ENCODE measurements at places on chromosomes 12 and 14.
A peak's percentile ranks its signal among the peaks of the same experiment; 100 is the strongest.

- DNase-seq: no peak
Observed at GRCh38 chr14:32578181-32578580, 249.1 kb downstream of the AKAP6 start.

DNA sequence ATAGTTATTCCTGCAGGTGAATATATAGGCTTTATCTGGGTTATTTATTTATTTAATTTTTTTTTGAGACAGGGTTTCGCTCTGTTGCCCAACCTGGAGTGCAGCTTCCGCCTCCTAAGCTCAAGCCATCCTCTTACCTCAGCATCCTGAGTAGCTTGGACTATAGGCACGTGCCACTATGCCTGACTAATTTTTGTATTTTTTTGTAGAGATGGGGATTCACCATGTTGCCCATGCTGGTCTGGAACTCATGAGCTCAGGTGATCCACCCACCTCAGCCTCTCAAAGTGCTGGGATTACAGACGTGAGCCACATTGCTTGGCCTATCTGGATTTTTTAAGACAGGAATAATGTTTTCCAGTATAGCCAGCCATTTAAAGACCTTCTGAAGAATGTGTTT is 2.0 kb downstream of the RAN start:
- DNase-seq: no peak

DNA sequence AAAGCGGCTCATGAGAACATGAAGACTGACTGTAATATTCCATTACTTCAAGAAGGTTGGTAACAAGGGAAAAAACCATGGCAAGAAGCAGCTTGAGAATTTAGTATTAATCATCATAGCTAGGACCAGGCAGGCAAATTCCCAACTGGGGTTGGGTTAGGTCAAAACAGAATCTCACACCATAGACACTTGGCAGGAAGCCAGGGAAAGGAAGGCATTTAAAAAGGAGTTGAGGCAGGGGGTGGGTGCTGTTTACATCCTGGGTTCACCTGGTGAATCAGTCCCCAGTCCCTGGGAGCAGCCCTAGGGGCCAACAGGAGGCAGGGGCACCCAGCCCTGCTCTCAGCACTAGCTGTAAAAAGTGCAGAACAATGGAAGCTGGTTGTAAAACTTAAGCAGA is 108.6 kb downstream of the EGLN3 start:
- no peak for DNase-seq

DNA sequence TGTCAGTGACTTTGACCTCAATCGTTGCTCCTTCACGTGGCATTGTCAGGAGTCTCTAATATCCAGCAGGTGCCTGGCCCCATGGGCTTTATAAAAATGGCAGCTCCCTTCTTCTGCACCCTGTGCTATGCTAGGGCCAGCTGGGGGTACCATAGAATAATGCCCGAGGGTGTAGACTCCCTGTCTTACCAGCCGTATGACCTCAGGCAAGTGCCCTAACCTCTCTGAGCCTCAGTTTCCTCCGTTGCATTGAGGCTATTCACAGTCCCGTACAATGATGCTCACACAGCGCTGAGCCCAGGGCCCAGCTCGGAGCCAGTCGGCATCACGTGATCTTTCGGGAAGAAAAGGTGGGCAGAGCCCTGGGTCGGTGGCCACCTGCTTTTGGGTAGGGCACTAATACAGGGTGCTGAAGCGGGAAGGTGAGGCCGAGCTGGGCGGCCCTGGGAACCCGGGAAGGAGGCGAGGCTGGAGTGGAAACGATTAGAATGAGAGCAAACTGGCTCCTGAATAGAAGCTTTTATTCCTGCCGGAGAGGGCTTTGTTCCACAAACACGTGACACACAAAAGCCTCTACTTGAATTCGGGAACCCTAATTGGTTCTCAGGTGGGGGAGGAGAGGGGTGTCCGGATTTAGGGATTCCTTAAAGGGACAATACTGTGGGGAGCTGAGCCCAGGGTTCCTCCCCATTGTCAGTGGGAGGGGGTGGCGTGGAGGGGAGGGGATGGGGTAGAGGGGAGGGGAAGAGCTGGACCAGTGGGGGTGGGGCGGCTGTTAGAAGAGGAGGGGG is 19.9 kb upstream of the MSI1 start:
- DNase-seq: no peak

DNA sequence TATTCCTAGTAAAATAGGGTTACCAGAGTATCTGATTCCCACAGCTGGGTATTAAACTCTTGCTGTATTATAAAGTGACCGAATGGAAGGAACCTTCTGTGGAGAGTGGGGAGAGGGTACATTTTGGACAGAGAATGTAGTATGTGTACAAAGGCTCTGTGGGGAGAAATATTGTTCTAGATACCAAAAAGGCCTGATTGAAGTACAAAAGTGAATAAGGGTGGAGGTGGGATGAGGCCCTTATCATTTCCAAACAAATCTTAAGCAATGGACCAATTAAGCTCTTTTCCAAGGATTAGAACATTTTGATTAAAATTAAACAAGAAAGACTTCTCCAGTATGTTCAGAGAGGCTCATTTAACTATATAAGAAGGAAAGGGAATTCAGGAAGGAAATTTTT is 20.4 kb downstream of the EID3 start:
- DNase-seq: no peak

GRCh38 chr12:88132392-88132791 is 9.5 kb downstream of the CEP290 start:
- no peak for DNase-seq

- no peak for DNase-seq
Observed at GRCh38 chr12:12323591-12323990, 26.5 kb downstream of the MANSC1 start.

DNA sequence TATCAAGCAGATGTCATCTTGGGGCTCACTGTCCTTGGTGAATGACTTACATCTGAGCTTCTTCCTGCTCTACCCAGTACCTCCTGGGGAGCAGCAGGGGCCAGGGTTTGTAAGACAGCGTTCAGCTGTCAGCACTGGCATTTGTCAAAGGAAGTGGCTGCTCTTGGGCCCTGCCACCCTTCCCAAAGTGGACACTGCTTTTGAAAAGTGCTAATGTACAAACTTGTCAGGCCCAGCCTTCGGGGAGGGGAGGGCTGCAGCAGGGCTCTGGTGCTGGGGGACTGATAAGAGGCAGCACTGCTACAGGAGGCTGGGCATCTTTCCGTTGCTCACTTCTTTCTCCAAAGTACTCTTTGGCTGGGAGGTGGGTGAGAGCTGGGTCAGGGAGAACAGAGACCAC is 59.8 kb upstream of the RBM19 start:
- DNase-seq: no peak

DNA sequence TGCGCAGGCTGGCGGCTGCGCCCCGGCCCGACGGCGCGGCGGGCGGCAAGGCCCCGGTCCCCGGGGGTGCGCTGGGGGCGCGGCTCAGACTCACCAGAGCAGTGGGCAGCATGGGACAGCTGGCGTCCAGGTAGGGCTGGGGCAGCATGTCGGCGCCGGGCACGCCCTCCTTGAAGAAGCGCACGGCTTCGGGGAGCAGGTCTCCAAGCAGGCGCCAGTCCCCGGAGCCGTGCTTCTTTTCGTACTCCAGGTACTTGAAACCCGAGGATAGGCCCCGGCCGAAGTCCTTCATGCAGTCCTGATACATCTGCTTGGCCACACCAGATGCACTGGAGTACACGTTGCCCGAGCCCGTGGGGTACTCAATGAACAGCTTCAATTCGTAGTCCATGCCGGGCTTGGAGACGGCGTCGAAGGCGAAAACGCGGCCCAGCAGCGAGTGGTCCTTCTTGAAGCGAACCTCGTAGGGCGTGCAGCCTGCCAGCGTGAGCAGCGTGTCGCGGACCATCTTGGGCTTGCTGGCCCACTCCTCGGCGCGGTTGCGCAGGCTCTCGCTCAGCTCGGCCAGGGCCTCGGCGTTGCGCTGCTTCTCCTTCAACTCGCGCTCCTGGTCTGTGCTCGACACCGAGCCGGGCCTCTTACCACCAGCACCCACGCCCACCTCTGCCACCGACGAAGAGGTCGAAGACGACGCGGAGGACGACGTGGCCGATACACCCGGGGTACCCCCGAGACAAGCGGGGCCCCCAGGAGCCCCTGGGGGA is 2.2 kb downstream of the IRF2BPL start:
- DNase-seq: no peak

DNA sequence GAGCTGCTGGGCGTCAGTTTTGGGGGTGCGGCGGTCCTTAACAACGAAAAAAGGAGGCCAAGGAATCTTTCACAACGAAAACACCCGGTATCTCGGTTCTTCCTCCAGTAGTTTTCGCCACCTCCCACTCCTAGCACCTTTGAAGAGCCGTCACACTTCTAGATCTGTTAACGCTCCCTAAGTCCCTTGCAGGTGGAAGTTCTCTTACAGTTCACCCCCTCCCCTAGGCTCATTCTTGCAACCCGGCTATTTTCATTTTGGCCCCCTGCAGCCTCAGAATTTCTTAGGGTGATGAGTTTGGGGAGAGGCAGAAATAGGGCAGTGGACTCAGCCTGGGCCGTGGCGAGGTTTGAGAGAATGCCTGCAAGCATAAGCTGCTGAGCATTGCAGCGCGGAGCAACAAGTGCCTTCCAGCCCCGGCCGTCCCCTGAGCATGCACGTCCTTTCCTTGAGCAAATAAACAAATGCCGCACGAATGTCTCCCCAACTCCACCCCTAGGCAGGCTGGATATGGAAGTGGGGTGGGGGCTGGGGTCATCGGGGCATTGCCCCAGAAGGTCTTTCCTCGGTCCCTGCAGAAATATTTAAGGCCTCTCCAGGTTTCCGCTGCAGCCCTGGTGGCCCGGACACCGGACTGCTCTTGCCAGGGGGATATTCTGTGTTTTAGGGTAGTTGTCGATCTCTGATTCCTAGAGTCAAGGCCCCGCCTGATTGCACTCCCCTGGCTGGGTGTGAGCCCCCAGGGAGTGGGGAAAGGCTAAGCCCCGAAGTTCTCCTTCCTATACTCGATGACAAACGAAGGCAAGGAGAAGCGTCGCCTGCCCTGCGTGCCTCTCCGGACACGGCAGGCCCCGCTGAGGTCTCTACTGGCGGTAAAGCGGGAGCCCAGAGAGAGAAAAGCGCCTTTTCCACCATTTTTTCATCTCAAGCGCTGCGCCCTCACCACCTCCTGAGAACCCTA is 1.6 kb downstream of the RFX4 start:
- no peak for DNase-seq

- peak; percentile 63 for DNase-seq
Observed at GRCh38 chr14:28754209-28754985, 12.2 kb upstream of the FOXG1 start.

GRCh38 chr12:120892265-120892664 is 11.9 kb downstream of the SPPL3 start:
- peak; percentile 76 for DNase-seq

- no peak for DNase-seq
Observed at GRCh38 chr12:93524386-93525133, 47.9 kb upstream of the SOCS2 start.

DNA sequence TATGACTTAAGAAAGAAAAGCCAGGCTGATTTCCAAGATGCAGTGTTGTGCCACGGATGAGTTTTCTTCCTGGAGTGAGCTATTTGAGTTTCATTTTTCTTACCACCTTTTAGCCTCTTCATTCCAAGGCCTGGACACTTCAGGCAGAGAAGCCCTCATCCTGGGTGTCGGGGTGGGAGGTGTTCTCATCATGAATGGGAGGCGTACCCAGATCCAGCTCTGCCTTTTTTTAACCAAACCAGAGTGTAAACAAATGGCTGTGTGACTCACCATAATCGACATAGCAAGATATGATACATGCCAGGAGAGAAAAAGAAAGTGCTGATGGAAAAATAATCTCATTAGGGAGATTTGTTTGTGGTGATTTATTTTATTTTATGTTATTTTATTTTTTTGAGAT is 79.9 kb downstream of the ARF6 start:
- DNase-seq: peak; percentile 48

- DNase-seq: peak; percentile 68
Observed at GRCh38 chr12:52156757-52157565, 34.9 kb downstream of the KRT80 start.

GRCh38 chr12:30740274-30740673 is 14.5 kb downstream of the CAPRIN2 start:
- DNase-seq: no peak

GRCh38 chr12:74526535-74526934 is 11.1 kb upstream of the ATXN7L3B start:
- no peak for DNase-seq

GRCh38 chr12:42507565-42507964 is 82.0 kb downstream of the PRICKLE1 start:
- DNase-seq: no peak

DNA sequence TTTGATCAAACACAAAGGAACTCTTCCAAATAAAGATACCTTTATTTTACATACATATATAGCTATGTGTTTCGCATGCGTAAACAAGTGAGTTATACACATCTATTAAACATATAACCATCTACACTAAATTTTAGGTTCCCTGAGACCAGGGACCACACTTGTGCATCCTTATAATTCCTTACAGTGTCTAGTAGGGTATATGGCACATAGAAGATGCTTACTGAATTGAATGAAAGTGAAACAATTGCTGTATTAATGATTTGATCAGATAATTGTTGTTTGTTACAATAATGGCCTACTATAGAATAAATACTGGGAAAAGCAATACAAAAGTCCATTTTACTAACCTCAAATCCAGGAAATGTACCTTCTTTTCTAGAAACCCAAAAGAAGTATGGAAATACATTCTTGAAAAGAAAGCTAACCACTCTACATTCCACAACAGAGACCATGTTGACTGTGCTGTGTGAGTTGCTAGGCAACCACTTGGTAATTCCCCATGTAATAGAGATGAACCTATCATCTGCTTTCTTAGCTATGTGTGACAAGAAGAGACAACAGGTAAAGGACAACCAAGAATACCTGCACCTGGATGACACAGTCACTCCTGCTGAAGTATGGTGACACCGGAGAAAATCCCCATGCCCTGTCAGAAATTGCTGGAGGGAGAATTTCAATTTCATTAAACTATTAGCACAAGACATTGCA is 11.9 kb upstream of the CIPC start:
- no peak for DNase-seq

GRCh38 chr12:19489168-19489567 is 49.9 kb downstream of the AEBP2 start:
- DNase-seq: no peak

DNA sequence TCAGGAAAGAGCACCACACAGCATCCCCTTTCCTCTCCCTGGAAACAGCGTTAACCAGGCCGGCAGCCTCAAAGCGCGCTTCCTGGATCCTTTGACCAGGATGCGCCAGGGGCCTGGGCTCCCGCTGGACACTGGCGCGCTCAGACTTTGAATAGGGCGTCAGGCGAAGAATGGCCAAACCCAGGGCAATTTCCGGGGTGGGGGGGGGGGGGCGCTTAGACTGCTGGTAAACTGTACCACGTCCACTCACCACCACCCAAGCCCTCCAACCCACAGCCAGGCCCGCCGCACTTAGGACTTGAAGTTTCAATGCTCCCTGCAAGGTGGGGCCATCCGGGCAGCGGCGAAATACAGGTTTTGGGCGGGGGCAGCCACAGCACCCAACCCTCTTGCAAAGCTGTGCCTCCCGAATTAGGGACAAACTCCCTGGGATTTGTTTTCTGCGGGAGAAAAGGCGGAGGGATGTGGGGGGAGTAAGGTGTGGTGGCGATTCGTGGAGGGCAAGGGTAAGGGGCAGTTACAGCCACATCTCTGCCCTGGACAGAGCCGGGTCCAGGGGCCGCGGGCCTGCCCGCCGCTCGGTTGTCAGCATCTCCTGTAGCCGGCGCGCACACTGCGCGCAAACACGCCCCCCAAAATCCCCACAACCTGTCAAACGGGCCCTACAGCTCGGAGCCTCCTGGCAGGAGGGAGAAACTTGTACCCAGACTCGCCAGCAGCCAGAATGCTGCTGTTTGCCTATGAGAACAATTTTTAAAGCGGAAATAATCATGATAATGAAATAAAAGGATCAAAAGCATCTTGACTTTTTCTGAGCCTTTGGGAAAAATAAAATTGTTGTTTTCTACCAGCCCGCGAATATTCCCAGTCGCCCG is 958 bp downstream of the RTN1 start:
- DNase-seq: no peak

- DNase-seq: no peak
Observed at GRCh38 chr12:34296143-34297041, 274.1 kb downstream of the ALG10 start.
